Naive thymus-derived CD4-positive, alpha-beta T cell (primary cell): ENCODE measurements at places on chromosomes 7 and 10. TPM values are rescaled to one million over a fixed set of nuclear protein-coding genes. Genes with fewer than 3 reads are reported as not detected.

Gene ALDH18A1
- 62.4 TPM for polyA plus RNA-seq

Gene ADAM22
- 0.79 TPM for polyA plus RNA-seq

Gene PPP1R3C
- polyA plus RNA-seq = not detected

Gene ZNF248
- 6.8 TPM for polyA plus RNA-seq

Gene CFAP70
- polyA plus RNA-seq = 0.66 TPM

Gene ITGA8
- not detected for polyA plus RNA-seq

Gene NEUROD6
- not detected for polyA plus RNA-seq

Gene ZNF487
- polyA plus RNA-seq = 5.9 TPM

Gene TMEM270
- not detected for polyA plus RNA-seq

Gene NXPH1
- not detected for polyA plus RNA-seq

Gene GLRX3
- polyA plus RNA-seq = 74.7 TPM

Gene ABCB1
- polyA plus RNA-seq = 8.5 TPM

Gene ELMO1
- 63.6 TPM for polyA plus RNA-seq

Gene CALHM1
- not detected for polyA plus RNA-seq

Gene ARHGEF35
- polyA plus RNA-seq = 1.7 TPM

Gene MRLN
- polyA plus RNA-seq = not detected

Gene ACSM6
- polyA plus RNA-seq = not detected

Gene HMX2
- polyA plus RNA-seq = 0.24 TPM

Gene ST8SIA6
- polyA plus RNA-seq = 0.08 TPM

Gene MINDY4
- polyA plus RNA-seq = 0.54 TPM

Gene CNNM2
- polyA plus RNA-seq = 6.7 TPM

Gene COBL
- polyA plus RNA-seq = not detected

Gene LLCFC1
- polyA plus RNA-seq = not detected

Gene PDGFA
- polyA plus RNA-seq = not detected

Gene TMEM130
- polyA plus RNA-seq = not detected

Gene EBLN1
- polyA plus RNA-seq = not detected

Gene FOXP2
- polyA plus RNA-seq = not detected

Gene C10orf143
- polyA plus RNA-seq = 25.2 TPM

Gene CXCL12
- polyA plus RNA-seq = not detected

Gene SRRM3
- polyA plus RNA-seq = not detected

Gene MMP21
- polyA plus RNA-seq = not detected

Gene ZNF804B
- polyA plus RNA-seq = not detected

Gene LIPM
- 0.21 TPM for polyA plus RNA-seq
